ENCODE measurements at places on chromosomes 3 and 15.
A peak's percentile ranks its signal among the peaks of the same experiment; 100 is the strongest.

GRCh38 chr3:21528291-21528995, 222.6 kb downstream of the ZNF385D start:
- DNase-seq, result no peak

GRCh38 chr15:83300826-83301225, 16.4 kb upstream of the BNC1 start:
- no peak for DNase-seq

DNA sequence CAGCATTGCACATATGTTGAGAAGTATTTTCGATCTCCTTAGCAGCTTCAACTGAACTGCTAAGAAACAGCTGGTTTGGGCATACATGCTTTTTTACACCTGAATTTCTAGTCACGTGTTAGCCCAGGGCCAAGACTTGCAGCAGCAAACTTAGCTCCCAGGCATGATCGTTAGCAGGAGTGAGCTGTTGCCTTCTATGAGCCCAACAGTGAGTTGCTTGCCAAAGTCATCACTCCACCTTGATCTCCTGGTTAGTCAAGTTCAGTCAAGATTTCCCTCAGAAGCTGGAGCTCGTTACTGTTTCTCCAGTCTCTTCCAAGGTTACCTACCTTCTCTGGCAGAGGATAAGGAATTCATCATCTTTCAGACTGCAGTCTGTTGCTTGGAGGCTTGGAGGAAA, 100.4 kb upstream of the SEMA6D start:
- no peak for DNase-seq

- peak; percentile 88 for DNase-seq
Measured at GRCh38 chr15:60423537-60423936, 25.8 kb upstream of the ANXA2 start.

- no peak for DNase-seq
Measured at GRCh38 chr3:151940481-151940880, 67.0 kb downstream of the SUCNR1 start.

DNA sequence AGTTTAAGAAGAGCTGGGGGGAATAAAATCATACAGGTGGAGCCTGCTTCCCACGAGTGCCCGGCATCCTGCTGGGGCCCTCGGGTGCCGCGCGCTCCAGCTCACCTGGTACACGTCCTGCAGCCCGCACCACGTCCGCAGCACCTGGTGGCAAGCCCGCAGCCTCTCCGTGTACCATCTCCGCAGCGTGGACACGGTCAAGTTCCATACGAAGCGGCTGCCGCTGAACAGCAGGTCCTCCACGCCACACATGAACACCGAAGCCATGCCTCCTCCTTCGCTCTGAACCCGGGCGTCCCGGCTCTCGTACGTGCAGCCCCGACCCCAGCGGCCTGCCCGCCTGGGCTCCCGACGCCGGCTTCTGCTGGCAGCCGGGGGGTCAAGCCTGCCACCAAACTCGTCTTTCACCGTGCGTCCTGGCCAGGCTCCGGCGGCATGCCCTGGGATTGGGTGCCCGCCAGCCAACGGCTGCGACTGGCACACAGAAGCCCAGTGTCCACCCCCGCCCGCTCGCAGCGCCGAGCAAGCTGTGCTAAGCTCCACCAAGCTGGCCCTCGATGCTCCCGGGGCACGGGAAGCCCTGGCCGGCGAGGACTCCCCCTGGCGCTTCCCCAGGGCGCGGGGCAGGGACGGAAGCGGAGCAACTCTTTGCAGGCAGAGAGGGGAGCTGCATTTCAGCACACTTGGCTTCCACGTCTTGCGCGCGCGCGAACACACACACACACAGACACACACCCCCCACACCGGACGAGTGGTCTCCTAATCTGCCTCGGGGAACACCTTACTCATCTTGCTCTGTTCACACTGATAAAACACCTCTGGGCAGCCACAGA, at the start of gene FRMD4B:
TSS of gene FRMD4B (minus strand) at position 366 of the 833 bp plus-strand sequence. CDS start at position 267, 99 bp downstream.
- DNase-seq, result peak; percentile 88

DNA sequence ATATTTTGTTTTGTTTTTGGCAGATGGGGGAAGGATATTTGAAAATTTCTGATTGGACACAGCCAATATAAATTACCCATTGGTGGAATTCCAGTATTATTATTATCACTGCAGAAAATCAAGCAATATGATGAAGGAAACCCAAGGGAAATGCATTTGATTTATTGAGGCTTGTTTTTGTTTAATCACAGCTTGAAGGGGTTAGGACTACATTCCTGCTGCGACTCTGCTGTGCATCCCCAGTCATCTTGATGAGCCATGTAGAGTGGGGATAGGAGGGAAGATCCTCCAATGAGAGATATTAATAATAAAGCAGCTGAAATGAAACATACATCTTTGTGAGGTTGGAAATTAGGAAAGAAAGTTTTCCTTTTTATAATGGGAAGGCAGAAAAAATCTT, 208.6 kb downstream of the GAP43 start:
- no peak for DNase-seq

GRCh38 chr3:171807806-171808205, 2.5 kb downstream of the PLD1 start:
- no peak for DNase-seq

DNA sequence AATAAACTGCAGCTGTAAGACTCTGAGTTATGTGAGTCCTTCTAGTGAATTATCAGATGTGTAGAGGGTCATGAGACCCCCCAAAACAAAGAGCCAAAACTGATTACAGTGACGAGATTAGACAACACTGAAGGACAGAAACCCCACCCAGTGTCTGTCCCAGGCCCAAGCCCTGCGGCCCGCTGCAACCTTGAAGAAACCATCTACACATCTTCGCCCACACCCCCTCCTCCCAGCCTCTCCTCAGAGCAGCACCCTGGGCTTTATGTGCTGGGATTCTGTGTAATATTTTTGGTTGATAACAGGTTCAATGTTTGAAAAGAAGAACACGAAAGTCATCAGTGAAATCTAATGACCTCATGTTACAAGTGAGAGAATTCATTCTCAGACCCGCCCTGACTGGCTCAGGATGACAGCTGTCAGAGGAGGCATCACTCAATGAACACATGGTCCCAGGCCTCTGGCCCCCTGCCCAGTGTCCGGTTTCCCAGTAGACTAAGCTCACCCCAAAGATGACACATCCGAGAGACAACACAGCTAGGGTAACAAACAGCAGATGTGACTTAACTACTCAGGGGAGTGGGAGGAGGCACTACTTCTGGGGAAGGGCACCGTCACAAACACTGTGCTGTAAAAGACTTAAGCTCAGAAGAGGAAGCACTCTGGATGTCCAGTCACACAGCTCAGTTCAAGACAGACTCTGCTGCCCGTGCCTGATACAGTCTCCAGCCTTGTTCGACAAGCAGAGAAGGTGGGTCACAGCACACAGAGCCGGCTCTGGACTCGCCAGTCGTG, 48.9 kb downstream of the NIPA2 start:
- no peak for DNase-seq

DNA sequence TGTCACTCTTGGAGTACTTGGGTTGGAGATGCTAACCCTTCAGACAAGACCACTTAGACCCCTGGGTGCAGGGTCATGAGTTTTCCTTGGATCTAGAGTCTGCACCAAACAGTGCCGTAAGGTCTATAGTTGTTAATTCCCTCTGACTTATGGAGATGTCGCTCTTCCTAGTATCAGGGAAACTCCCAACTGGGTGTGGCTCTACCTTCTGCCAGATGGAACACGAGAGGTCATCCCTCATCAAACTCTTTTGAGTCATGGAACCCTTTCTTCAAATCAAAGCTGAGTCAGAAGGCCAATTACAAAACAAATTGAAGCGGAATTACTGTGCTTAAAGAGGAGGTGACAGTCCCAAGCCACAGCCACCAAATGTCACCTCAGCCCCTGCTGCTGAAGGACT, 514.9 kb upstream of the PROK2 start:
- DNase-seq, result no peak

GRCh38 chr3:52291508-52292181, 4.0 kb downstream of the GLYCTK start:
- DNase-seq, result no peak

DNA sequence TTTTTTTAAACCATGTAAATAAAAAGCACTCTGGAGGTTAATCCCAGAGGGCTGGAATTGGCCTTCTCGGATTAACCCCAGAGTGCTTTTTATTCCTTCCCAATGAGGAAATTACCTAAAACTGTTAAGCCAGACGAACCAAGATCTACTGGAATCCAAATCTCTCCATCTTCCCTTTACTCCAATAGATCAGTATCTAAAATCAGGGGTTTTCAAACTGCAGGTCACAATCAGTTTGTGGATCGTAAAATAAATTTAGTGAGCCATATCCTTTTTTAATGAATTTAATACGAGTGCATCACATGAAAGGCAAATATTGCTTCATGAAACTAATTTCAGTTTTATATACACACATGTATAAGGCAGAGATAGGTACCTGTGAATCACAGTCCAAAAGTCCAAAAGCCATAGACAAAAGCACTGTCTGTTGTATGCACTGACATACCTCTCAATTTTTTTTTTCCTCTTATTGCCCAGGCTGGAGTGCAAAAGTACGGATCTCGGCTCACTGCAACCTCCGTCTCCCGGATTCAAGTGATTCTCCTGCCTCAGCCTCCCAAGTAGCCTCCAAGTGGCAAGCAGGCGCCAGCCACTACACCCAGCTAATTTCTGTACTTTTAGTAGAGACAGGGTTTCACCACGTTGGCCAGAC, 61.3 kb downstream of the TBL1XR1 start:
- no peak for DNase-seq

GRCh38 chr3:29759411-29760225, 478.7 kb downstream of the RBMS3 start:
- DNase-seq, result peak; percentile 67

DNA sequence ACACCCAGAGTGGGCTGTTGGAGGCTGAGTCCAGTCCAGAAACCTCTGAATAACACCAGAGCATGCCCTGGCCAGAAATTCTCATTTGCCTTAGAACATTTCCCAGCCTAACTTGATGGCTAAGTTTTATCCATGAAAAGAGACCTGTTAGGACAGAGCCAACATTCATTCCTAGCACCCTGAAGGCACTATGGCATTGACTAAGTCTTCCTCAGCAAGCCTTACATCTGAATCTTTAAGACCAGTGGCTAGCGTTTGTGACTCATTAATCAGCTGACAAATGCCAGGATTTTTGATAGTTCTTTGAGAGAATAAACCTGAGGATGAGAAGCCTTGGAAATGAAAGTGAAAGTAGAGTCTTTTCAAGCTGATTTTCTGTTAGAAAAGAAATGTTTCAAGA, 1087.1 kb upstream of the ALCAM start:
- DNase-seq, result no peak

GRCh38 chr3:190721330-190721729, 141.2 kb downstream of the GMNC start:
- DNase-seq, result no peak

- DNase-seq, result no peak
Measured at GRCh38 chr3:59116233-59116537, 66.4 kb upstream of the CFAP20DC start.

DNA sequence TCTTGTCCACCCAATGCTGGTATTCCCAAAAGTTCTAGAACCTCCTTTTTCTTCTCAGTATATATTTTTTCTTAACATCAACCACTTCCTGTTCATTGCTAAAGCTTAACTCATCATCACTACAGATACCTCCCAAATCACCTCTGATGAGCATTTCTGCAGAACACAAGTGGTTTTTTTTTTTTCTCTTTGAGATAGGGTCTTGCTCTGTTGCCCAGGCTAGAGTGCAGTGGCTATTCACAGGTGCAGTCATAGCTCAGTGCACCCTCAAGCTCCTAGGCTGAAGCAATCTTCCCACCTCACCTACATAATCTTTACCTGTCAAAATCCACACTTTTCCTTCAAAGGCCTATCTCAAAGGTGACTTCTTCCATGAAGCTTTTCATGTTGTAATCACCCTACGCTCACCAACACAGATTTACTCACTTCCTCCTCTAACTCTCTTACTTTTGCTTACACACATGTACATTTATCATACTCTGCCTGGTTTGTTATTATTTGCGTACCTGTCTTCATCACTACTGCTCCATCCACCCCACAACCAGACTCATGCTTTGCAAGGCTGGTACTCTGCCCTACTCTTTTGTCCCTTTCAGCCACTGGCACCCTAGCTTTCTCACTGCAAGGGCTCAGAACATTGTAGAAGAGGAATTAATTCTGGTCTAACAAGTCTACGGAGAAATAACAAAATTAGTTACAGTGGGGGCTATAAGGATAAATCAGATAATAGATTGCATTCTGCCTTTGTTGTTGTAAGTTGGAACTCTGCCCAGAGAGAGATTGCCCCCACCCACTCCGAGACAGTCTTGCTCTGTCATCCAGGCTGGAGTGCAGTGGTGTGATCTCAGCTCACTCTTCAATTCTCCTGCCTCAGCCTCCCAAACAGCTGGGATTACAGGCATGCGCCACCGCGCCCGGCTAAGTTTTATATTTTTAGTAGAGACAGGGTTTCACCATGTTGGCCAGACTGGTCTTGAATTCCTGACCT, 27.5 kb downstream of the HERC1 start:
- no peak for DNase-seq

- DNase-seq, result peak; percentile 31
Measured at GRCh38 chr15:99071091-99071680, 33.7 kb upstream of the SYNM start.

DNA sequence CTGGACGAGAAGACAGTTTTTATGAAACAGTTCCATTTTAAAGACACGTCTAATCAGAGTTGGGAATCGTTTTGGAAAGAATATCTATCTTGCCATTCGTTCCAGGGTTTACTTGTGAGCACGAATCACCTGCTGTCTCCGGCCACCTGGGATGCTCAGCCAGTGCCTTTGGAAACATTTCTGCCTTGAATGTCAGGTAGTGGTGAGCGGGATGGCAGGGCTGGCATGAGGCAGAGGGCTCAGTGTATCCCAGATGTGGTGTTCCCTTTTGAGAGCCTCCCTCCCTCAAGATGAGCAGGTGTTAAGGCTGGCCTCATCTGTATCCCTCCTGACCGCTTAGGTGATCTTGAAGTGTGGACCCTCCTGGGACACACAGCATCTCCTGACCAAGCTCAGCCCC, 47.9 kb upstream of the PLXNA1 start:
- no peak for DNase-seq

DNA sequence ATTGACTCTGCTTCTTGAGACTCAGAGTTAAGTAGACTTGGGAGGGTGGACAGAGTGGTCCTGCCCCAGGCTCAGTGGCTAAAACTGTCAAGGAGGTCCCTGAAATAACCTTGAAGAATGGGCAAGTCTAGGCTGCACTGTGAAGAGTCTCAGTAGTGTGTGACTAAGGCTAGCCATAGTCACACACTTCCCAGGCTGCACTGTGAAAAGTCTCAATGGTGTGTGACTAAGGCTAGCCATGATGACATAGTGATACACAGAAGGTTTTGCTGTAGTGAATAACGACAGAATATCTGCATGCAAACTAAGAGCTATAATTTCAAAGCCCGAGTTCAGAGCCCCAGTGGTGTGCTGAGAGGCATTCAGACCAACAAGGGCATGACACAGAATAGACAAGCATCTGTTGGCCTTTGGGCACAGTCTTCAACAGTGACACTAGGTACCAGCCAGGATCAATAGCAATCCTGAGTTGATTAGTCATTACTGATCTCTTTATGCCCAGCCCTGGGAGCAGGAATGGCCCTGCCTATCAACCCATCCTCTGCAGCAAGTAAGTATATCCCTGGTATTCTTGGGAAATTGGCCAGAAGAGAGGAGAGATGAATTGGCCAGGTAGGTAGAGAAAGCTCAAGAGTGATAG, 72.4 kb upstream of the BBX start:
- no peak for DNase-seq

- DNase-seq, result no peak
Measured at GRCh38 chr3:151768393-151768930, 34.7 kb downstream of the AADACL2 start.
